ENCODE measurements at places on chromosomes 2 and 18. TPM values are rescaled to one million over a fixed set of nuclear protein-coding genes. Genes with fewer than 3 reads are reported as not detected.

Gene NIFK
- 167 TPM for total RNA-seq

Gene LRRTM1
- not detected for total RNA-seq

Gene C2orf66
- not detected for total RNA-seq

Gene SPATA3
- 0.24 TPM for total RNA-seq

Gene MOCOS
- total RNA-seq = 0.13 TPM

Gene ARHGAP28
- not detected for total RNA-seq

DNA sequence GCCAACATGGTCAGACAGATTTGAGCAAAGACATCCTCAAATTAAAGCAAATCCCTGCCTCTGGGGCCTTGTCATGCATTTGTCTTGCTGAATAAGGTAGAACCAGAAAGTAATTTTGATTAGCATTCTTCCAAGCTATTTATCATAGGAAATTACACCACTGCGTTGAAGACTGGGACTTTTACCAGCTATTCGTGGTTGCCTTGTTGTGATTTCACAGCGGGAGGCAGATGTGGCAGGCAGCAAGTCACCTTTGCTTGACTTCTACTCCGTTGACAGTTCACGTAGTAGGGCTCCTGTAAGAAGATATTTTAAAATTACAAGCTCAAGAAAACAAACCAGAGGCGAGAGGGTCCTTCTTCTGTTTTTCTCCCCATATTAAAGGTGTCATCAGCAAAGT is 80.6 kb downstream of the EN1 start:
- DNase-seq = no peak

- no peak for DNase-seq
Measured at GRCh38 chr18:21663578-21663977, 41.0 kb downstream of the ABHD3 start.

- no peak for DNase-seq
Measured at GRCh38 chr18:75475228-75475627, 47.7 kb upstream of the SMIM21 start.

GRCh38 chr2:226767056-226767813 is 32.4 kb downstream of the IRS1 start:
- no peak for DNase-seq

DNA sequence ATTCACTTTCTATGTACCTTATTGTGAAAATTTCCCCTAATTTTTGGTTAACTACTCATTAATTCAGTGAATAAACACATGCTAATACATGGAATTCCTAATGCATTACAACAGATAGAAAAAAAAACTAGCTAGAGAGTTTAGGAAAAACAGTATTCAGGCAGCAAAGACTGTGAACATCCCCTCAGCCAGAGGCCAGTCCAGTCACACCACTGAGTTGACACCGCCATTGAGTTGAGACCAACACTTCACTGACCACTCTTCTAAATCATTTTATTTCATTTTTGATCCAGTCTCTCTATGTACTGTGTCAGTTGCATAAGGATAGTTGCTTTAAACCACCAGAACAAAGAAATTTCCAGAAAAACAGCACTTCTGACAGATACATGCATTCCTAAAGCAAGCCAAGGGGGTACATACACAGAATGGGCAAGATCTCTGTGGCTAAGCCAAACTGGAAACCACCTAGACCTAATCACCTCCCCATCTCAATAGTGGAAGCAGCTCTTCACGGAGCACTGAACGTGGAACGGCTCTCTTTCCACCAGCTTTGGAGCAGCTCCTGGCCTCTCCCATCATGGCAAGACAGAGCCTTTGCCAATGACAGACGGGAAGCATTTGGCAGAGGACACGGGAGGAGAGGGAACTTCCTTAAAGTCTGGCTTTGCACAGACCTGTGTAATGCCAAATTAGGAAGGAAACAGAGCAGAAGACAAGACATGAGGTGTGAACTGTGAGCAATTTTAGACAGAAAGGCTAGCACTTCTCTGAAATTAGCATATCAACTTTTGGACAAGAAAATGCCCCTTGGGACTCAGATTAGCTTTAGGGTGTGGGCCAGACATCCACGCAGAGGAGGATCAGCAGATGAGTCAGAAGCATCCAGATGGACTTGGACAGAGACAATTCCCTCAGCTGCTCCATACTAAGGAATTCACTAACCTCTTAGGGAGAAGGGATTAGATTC is 36.4 kb downstream of the CACNB4 start:
- DNase-seq = no peak

DNA sequence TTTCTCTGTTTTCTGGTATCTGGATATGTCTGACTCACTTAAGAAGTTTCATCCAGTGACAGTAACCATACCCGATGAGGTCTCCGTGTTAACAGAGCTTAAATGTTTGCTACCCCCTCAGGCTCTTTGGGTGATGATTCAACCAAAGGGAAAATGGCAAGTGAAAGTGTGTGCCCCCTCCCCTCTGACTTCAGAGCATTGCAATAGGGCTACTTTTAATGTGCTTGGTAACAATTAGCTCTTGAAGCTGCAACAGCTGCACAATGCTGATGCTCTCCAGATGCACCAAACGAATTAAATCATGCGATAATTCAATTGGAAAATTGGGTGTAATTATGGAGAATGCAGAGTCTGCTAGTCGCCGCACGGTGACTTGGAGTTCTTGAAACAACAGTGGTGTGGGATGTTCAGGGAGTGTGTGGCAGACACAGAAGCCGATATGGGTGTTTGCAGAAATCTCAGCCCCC is 270.7 kb downstream of the ALK start:
- DNase-seq = no peak

GRCh38 chr2:174395969-174396630 is 570 bp downstream of the SCRN3 start:
- no peak for DNase-seq

- no peak for DNase-seq
Measured at GRCh38 chr2:176421297-176422050, 152.2 kb downstream of the MTX2 start.

GRCh38 chr2:84874381-84875212 is 6.3 kb downstream of the TRABD2A start:
- DNase-seq = no peak

DNA sequence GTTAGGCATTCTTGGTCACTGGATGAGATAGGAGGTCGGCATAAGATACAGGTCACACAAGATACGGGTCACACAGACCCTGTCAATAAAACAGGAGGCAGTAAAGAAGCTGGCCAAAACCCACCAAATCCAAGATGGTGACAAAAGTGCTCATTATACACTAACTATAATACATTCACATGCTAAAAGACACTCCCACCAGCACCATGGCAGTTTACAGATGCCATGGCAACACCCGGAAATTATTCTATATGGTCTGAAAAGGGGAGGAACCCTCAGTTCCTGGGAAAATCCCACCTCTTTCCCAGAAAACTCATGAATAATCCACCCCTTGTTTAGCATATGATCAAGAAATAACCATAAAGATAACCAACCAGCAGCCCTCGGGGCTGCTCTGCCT is 56.0 kb upstream of the PTPRM start:
- no peak for DNase-seq

DNA sequence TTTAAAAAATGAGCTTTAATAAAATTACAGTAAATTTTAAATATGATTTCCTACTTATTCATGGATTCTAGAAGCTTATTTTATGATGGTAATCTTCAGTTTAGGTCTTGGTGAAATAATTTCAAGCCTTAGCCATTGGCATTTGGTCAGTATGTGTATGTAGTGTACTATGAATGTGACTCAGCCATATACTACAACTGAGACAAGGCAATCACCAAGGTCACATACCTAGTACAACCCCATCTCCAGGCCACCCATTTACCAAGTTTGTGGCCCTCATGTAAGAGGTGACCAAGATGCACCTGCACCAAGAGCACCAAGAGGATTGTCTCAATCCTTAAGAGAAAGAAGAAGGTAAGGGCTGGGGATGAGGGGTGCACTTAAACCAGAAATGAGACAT is 54.8 kb upstream of the FRZB start:
- no peak for DNase-seq

GRCh38 chr2:239506101-239506857 is 105.5 kb upstream of the HDAC4 start:
- DNase-seq = no peak

- no peak for DNase-seq
Measured at GRCh38 chr2:238262496-238263122, 22.8 kb upstream of the HES6 start.

DNA sequence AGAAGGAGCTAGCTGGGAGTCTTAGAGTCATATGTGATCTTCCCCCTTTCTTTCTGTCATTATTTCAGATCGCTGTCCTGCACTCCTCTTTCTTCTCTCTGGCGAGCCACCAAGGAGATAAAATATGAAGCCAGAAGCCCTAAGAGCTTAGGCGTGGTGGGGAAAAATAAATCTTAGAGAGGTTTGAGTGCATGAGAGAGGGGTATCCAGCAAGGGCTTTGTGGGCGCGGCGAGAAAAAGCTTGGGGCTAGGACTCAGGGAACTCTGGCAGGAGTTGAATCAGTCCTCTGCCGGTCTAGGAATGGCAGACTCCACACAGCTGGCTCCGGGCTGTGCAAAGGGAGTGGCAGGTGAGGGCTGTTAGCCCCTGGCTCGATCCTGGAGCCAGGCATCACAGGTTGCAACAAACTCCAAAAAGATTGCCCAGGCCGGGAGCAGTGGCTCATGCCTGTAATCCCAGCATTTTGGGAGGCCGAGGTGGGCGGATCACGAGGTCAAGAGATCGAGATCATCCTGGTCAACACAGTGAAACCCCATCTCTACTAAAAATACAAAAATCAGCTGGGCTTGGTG is 20.1 kb upstream of the IGFBP5 start:
- DNase-seq = no peak

DNA sequence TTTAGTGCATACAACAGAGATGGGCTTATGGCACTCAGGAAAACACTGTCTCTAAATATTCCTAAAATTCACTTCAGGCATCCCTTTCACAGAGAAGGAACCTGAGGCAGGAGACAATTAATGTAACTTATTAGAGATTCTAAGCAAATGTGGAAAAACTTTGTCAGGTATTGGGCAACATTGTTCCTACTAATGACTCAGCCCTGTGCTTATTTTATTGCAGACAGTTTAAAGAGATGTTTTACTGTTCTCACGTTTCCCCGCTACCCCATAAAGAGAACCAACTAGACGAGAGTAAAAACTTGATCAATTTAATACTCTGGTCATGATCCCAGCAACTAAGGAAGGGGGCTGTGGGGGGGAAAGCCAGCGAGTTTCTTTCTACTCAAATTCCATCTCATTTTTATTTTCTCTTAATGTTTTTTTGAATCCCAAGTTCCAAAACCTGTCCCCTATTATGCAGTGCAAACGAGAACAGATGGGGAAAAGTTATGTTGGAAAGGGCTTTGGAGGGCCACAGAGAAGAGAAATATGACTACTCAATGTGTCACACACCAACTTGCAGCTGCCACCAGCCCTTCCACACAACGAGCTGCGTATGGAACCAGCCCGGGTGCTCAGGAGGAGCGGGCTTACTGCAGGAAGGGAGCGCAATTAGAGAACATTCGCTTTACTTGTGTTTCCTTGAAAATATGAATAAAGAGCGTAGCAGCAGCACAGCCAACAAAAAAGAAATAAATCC is 18.7 kb upstream of the ACVR1 start:
- no peak for DNase-seq

GRCh38 chr2:119487434-119488244 is 36.6 kb downstream of the SCTR start:
- DNase-seq = no peak

DNA sequence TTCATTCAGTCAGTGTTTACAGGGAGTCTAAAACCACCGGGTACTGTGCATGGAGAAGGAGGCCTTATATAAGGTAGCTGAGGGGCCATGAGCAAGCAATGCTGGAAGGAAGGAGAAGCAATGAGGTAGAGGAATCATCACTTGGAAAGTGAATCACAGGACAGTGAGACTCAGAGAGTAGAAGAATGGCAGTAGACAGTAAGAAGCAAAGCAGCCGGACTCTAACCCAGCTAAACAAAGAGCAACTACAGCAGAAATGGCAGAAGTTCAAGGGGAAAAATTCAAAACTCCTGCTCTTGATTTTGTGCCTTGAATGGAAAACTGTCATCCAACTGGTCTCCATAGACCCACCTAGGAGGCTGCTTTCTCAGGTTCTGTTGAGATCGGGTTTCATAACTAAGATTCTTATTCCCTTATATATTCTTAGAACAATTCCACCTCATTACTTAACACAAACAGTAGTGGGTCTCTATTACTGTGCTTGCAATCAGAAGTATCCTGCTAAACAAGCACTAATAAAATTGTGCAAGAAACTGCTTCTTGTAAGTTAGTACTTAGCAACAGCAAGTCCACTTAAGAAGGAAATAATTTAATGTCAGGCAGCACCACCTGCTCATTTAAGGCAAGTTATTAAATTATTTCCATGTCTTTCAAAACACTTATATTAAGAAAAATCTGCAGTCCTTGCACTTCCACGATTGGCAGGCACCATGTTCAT is 68.0 kb downstream of the RBMS1 start:
- DNase-seq = no peak

DNA sequence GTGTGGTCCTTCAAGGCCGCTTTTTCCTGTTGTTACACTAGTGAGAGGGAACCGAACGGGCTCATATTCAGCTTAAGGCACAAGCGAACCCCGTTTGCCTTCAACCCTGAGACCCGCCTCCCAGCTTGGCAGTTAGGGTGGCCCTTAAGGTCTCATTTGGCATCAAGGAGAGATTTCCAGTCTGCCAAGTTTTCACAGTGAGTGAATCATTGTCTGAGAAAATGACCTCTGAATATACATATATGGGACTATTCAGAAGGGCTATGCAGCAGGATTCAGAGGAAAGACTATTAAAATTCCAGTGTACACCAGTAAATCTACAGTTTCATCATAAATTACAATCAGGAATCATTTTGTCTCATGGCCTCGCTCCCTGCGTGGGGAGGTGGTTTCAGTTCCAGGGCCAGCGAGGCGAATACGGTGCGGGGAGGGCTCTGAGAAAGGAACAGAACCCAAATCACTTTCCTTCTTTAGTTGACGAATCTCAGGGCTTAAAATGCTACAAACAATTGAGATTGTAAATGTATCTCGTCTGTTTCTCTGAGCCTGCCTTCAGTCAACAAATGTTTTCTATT is 231.4 kb downstream of the FAM210A start:
- DNase-seq = no peak

DNA sequence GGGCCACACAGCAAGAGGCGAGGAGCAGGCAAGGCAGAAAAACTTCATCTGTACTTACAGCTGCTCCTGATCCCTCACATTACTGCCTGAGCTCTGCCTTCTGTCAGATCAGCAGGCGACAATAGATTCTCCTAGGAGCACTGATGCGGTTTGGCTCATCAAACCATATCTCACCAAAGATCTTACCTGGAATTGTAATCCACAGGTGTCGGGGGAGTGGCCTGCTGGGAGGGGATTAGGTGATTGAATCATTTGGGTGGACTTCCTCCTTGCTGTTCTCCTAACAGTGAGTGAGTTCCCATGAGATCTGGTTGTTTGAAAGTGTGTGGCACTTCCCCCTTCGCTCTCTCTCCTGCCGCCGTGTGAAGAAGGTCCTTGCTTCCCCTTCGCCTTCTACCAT is 647.3 kb downstream of the SOCS6 start:
- no peak for DNase-seq

Measured in CD8-positive, alpha-beta memory T cell (primary cell).